ENCODE measurements at places on chromosomes 3 and 15.

DNA sequence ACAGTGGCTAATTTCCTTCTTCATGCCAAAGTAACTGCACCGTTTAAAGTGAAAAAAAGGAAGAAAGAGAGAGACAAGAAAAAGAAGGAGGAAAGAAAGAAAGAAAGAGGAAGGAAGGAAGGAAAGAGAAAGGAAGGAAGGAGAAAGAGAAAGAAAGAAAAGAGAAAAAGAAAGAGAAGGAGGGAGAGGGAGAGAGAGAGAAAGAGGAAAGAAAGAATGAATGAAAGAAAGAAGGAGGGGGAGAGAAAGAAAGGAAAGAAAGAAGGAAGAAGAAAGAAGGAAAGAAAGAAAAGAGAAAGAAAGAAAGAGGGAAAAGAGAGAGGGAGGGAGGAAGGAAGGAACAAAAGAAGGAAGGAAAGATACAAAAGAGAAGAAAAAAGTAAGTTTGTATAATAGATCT lies 100.6 kb downstream of the GTPBP8 start:
- no peak for DNase-seq

DNA sequence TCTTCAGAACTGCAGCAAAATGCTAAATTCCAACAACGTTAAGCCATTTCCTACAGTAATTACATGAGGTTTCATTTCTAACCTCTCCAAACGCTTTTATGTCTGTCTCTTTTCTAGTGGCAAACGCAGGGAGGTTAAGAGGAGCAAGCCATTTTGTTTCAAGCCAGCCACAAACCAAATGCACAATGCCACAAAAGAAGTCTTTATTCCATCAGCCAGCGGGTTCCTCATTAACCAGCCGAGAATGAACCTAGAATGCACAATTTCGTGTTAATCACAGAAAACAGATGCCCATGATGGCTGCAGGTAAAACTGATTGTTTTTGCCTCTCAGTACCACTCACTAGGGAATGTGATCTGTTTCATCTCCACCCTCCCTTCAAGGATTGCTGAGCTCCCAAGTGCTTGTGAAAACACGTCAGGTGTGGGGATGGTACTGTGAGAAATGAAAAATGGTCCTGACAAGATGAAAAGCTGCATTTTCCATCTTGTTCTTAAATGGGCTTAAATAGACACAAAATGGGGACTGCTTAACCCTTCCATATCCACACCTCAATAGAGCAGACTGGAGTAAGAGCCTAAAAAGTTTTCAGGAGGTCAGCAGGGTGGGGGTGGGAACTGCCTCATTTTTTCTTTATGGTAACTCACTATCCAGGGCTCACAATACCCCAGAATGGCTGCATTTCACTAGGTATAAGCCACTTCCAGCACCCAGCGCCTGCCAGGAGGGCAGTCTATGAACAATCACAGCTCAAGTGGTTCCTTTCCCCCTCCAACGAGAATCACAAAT lies 277.1 kb downstream of the MAGI1 start:
- DNase-seq = no peak

DNA sequence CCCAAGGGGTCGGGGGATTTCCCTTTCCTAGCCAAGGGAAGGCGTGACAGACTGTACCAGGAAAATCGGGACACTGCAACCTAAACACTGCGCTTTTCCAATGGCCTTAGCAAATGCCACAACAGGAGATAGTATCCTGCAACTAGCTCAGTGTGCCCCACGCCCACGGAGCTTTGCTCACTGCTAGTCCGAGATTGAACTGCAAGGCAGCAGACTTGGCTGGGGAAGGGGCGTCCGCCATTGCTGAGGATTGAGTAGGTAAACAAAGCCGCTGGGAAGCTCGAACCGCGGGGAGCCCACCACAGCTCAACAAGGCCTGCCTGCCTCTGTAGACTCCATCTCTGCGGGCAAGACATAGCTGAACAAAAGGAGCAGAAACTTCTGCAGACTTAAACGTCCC lies 72.3 kb upstream of the THRB start:
- DNase-seq = no peak

- DNase-seq = no peak
Observed at GRCh38 chr3:53856964-53857363, 10.6 kb downstream of the IL17RB start.

- DNase-seq = no peak
Observed at GRCh38 chr15:78991476-78991875, 46.6 kb upstream of the CTSH start.

DNA sequence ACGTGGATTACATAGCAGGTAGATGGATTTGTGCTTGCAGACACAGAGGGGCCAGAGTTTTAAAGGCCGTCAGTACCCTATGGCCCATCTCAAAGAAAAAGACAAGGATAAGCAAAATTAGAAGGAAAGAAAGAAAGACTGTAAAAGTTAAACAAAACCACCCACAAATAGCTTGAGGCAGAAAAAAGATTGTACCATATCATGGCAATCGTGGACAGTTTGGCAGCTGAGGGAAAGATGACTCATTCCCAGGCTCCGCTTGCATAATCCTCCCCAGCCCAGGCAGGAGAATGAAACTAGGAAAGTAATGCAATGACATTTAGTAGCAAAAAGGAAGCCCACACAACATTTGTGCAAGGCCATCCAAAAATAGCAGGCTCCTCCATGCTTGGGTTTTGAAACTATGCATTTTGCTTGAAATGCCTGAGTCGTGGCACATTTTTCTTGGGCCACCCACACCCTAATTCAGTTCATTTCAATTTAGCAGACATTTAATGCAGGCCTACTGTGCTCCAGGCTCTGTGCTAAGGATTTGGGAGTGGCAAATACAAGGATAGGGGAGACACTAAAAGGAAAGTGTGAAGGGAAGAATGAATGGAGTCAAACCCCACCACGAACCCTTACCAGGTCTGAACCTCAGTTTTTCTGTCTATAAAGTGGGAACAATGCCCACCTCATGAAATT lies 40.9 kb upstream of the SMAD3 start:
- peak; percentile 97 for DNase-seq

GRCh38 chr3:141067206-141067974 lies 16.2 kb downstream of the SPSB4 start:
- no peak for DNase-seq

DNA sequence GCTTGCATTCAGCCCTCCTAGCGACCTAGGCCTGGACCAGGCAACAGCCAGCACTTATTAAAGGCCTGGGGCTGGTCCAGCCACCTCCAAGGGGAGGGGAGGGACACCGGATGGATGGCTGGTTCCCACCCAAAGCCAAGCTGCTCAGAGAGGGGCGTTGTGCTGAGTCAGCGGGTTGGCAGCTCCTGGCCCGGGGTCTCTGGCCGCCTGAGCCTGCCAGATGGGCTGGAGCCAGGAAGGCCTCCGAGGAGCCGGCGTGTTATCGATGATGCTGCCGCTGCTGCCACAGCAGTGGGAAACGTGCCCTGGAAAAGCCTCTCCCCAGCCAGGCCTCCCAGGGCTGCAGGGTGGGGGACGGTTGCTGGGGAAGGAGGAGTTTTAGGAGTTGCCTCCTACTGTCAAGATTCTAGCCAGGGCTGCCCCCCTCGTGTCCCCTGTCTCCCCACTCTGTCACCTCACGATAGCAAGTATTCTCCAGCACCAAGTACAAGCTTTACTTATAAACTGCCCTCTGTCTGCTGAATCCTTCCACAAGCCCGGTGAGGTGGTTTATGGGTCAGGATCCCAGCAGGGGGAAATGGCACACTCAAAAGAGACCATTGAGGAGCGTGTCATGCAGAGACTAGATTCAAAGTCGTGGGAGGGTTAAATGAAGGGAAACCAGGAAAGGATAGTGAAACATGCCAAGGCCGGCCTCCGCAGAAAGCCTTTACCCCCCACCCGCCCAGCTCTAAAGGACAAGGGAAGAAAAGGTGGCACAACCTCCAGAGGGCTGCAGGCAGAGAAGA lies 43.2 kb upstream of the TSEN2 start:
- DNase-seq = no peak

- DNase-seq = no peak
Observed at GRCh38 chr15:83588441-83588840, 65.5 kb upstream of the ADAMTSL3 start.

- DNase-seq = peak; percentile 78
Observed at GRCh38 chr3:25856902-25857518, 67.1 kb downstream of the OXSM start.

DNA sequence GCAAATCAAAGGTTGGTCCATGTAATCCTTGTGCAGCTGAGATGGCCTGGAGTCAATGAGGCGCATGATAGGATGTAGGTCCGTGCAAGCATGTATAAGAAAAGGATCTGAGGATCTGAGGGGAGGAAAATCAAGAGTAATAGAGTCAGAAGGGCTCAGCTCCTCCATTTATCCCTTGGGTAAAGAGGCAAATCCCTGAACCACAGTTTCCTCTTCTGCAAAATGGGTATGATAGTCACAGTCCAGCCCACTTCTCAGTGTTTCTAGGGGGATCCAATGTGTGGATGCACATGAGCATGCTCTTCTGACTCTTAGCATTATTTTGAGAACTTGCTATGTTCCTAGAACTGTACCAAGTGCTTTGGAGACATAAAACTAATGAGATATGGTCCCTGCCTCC lies 67.9 kb downstream of the BFSP2 start:
- no peak for DNase-seq

DNA sequence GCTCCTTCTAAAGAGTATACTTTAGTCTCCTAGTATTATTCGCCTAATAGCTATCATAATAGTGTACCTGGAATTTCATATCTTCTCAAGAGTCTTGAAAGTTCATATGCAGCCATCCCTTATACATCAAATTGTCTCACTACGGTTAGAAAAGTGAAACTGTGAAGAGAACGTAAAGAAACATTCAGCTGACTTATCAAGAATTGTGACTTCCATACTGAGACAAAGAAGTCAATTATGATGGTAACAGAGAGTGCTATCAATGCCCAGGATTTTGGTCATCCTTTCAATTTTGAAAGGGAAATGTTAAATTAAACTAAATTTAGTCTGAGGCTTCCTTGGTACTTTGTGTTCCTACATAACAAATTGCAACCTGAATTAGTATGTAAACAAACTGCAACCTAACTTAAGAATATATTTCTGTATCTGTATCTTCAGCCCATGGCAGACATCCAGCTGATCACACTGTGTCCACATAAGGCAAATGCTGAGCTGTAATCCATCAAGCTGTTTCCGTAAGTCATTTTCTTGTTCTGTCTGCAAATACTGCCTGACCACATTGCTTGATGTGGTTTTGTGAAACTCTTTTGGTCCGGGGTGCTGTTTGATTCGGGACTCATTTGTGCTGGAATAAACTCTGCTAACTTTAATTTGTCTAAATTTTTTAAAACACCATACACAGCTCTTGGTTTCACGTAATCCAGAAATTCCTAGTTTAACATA lies 469.6 kb downstream of the SI start:
- DNase-seq = no peak

- DNase-seq = no peak
Observed at GRCh38 chr3:139909811-139910210, 25.2 kb upstream of the CLSTN2 start.

DNA sequence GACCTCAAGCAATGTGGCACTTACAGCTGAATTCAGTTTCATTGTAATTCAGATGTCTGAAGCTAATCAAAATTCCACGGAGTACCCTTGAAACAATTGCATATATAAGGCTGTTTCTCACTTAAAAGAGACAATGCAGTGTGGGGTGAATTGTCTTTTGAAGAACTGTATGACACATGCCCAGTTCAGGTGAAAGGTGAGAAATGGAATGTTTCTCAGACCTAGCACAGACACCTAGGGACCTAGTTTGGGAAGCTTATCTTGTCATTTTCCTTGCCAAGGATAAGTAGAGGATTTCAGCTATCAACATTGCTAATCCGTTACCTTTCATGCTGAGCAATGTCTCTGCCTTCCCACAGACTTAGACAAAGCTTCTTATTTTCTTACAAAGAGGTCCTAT lies 36.3 kb downstream of the MBNL1 start:
- no peak for DNase-seq

DNA sequence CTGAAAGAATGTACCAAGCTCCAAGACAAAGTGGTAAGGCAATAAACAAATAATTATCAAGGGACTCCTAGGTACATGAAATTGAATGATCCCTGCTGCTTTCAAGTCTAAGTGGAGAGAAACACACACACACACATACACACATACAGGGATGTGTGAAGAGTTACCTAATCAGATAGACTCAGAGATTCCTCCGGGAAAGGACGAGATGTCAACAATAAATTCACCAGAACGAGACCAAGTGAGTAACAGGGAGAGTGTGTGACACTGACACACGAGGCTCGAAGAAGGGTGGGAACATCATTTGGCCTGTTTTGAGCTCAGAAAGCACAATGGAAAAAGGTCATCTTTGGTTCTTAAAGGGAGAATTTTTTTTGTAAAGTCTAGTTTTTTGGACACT lies 13.4 kb downstream of the LRIG1 start:
- no peak for DNase-seq

GRCh38 chr3:23201154-23201838 lies 1.8 kb upstream of the UBE2E2 start:
- DNase-seq = no peak

Data from suppressor macrophage treated with lipopolysaccharide for 1 hour (primary cell).